ENCODE measurements at places on chromosomes 12 and 14. TPM values are rescaled to one million over a fixed set of nuclear protein-coding genes. Genes with fewer than 3 reads are reported as not detected.

- H3K27ac ChIP-seq, result peak overlapping the region; percentile 97
- DNase-seq, result no peak
- H3K4me3 ChIP-seq, result peak overlapping the region; percentile 89
- H3K27me3 ChIP-seq, result no peaks in the 10 kb centered on the region
- peaks cover 48% of the 10 kb centered on the region for H3K36me3 ChIP-seq
- H3K4me1 ChIP-seq, result peaks cover 74% of the 10 kb centered on the region
These were observed 43.2 kb upstream of the PNMA1 start for GRCh38 chr14:73757381-73757780.

GRCh38 chr14:99234961-99235571, 36.9 kb downstream of the BCL11B start:
- H3K27me3 ChIP-seq, result no peaks in the 10 kb centered on the region
- H3K36me3 ChIP-seq, result peaks cover 33% of the 10 kb centered on the region
- DNase-seq, result peak; percentile 89

Gene TOMM20L
- total RNA-seq, result not detected

GRCh38 chr14:61462566-61463193, 141.3 kb downstream of the PRKCH start:
- DNase-seq, result no peak
- no peak overlapping the region for H3K4me3 ChIP-seq
- peak overlapping the region; percentile 97 for H3K27ac ChIP-seq
- no peaks in the 10 kb centered on the region for H3K27me3 ChIP-seq
- peaks cover 61% of the 10 kb centered on the region for H3K4me1 ChIP-seq
- peaks cover 80% of the 10 kb centered on the region for H3K36me3 ChIP-seq

DNA sequence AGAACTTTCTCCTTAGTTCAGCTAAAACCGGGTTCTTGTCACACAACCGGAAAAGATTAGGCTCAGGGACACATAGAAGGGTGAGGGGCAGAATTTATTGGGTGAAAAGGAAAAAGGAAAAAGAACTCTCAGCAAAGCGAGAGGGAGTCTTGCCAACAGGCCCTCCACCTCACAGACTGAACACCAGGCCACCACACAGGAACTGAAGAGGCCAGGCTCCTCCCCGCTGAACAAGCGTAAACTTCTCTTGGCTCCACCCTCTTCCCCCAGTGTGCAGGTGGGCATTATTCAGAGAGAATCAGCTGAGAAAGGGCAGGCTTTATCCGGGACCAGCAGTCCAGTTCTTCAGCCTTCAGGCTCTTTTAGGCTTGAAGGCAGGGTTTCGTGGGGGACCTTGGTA, 125.6 kb upstream of the FGD4 start:
- H3K27ac ChIP-seq, result peak overlapping the region; percentile 96
- peak; percentile 80 for DNase-seq
- no peaks in the 10 kb centered on the region for H3K36me3 ChIP-seq
- peak overlapping the region; percentile 53 for H3K4me3 ChIP-seq

DNA sequence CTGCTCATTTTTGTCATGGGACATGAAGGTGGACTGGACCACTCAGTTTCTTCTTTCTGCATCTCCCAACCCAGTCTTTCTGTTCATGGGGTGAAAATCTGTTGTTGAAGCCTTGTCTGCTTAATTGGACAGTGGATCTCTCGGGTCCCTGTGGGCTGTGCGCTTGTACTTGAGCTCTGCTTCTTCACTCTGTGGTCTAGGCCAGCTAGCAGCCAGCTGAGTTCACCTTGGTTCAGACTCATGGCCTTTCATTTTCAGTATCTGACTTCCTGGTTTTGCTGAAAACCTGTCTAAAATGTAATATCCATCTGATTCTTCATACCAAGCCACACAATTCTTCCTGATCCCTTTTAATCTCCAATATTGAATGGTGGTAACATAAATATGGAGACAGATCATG, 117.2 kb downstream of the LRRK2 start:
- H3K4me1 ChIP-seq, result no peaks in the 10 kb centered on the region
- no peak overlapping the region for H3K27ac ChIP-seq
- no peaks in the 10 kb centered on the region for H3K36me3 ChIP-seq
- H3K4me3 ChIP-seq, result no peak overlapping the region
- H3K27me3 ChIP-seq, result no peaks in the 10 kb centered on the region
- no peak for DNase-seq

DNA sequence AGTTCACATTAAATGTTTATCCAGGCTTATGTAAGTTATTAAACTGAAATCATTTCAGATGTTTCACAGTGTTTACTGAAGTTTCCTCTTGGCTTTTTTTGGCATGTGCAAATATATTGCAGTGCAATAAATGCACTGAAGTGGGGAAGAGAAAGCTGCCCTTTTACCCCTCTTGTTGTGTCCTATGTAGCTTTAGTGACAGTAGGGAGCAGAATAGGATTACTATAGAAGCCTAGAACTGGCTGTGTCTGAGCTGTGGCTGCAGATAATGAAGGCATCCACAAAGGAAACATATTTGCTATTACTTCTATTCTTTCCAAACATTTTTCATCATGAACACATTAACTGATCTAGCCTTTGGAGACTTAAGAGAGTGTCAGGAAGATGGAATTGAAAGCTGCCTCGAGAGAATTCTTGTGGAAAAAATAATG, 24.1 kb upstream of the CNTN1 start:
- H3K27me3 ChIP-seq, result no peaks in the 10 kb centered on the region

DNA sequence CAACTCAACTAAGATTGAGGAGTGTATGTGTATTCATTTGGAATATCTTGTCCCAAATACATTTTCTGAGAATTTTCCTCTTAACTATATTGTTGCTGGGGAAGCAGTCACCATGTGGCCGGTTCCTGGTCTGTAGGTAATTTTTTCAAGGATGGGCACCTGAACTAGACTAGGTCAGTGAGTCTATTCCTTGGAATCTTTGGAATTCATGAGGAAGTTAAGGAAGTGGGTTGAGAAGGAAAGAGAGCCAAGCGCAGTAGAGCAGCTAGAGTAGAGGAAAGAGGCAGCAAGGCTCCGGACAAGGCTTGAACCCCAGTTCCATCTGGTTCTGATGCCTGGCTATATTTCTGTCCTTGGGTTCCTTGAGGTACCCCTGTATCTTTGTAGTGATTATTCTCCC, 183.7 kb downstream of the DACT1 start:
- H3K36me3 ChIP-seq, result no peaks in the 10 kb centered on the region
- no peak overlapping the region for H3K4me3 ChIP-seq
- DNase-seq, result no peak
- H3K4me1 ChIP-seq, result no peaks in the 10 kb centered on the region
- H3K27ac ChIP-seq, result no peak overlapping the region

Gene ASIC1
- total RNA-seq, result 17.3 TPM

- H3K27ac ChIP-seq, result peak overlapping the region; percentile 16
- no peaks in the 10 kb centered on the region for H3K36me3 ChIP-seq
- peaks cover 49% of the 10 kb centered on the region for H3K4me1 ChIP-seq
- no peak overlapping the region for H3K4me3 ChIP-seq
- peaks cover 10% of the 10 kb centered on the region for H3K27me3 ChIP-seq
- DNase-seq, result peak; percentile 18
These were observed 15.7 kb downstream of the SMCO2 start for GRCh38 chr12:27462151-27462694.

Gene KLC1
- 101 TPM for total RNA-seq

Measured in activated CD8-positive, alpha-beta T cell treated with anti-CD3 and anti-CD28 coated beads for 36 hours (primary cell).